Activated CD4-positive, alpha-beta T cell treated with anti-CD3 and anti-CD28 coated beads for 24 hours (primary cell): ENCODE measurements at places on chromosomes 7 and 10.

DNA sequence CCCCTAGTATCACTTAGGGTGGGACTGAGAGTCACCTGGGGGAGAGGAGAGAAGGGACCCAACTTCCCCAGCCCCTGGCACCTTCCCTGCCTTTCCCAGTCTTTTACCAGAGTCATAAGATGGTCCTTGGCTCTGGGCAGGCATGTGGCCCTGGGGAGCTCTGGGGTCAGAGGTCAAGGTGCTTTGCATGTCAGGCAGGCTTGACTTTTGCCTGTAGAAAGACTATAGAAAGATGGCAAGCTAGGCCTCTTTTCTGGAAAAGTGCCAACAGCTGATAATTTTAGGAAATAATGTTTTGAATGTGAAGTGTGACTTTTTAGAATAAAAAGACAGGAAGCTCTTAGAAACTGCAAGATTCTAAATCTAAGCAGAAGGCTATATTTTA, 67.5 kb downstream of the MKI67 start:
- no peak for DNase-seq

DNA sequence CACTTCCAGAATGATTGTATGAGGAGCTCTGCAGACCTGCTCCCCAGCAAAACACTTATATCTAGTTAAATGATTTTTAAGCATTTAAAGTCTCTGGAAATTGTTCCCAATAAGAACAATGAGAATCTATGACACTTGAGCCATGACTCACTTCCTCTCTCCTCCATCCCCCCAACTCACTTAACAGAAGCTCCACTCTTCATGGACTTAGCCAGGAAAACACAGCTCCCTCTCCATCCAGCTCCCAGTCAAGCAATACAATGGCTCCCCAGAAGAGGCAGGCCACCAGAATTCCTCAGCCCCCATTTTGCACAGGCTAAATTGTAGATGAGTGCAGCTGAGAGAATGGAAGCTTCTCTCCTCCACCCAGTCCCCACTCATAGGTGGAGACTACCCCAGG, 27.0 kb downstream of the AOC1 start:
- no peak for DNase-seq

GRCh38 chr7:4131063-4131462, 551.0 kb upstream of the FOXK1 start:
- no peak for DNase-seq

DNA sequence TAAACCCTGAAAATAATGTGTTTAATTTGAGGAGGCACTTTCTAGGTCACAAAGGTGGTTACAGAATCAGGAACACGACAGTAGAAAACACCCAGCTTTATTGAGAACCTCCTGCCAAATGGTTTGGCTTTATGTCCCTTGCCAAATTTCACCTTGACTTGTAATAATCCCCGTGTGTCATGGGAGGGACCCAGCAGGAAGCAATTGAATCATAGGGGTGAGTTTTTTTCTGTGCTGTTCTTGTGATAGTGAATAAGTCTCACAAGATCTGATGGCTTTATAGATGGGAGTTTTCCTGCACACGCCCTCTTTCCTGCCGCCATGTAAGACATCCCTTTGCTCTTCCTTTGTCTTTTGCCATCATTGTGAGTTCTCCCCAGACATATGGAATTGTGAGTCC, 193.8 kb upstream of the KLF6 start:
- no peak for DNase-seq

DNA sequence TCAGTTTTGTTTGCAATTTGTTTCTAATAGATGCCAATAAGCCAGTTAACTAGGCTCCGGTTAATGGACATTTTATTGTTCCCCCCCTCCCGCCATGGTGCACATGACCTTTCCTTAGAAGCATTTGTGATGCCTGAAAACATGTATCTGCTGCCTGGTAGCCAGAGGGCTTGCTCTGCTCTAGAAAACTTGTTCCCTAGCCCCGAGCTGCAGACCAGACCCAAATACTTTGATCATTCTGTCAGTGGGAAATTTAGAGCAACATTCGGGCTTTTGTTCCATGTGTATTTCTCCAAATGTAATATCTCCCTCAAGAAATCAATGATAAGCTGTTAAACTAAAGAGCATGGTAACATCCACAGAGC, 104.7 kb downstream of the EVX1 start:
- DNase-seq, result no peak

DNA sequence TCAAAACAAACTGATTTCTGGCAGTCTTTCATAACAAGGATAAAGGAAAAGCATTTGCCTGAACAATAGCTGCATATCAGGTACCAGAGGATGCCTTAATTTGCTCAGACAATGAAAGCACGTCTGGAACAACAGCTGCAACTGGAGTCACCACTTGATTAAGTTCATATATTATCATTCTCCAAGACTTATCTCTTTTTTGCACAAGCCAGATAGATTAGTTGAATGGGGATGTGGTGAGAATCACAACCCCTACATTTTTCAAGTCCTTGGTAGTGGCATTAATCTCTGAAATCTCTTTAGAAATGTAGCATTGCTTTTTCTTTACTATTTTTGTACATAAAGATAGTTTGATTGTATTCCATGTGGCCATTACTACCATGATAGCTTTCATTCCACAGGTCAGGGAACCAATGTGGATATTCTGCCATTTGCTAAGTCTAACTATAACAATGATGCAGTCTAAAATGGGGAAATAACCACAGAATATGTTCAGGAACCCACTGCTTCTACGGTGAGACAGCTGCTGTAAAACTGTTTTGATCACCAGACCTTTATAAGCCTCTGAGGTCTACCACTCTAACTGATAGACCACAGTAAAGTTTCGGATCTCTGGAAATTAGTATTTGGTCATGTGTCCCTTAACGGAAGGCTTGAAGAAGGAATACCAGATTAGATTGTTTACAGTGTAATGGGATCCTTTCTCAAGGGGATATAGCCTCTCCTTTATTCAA, 1176.2 kb downstream of the DNAJB9 start:
- DNase-seq, result no peak

GRCh38 chr10:114603948-114604347, 54.1 kb downstream of the ABLIM1 start:
- DNase-seq, result no peak

DNA sequence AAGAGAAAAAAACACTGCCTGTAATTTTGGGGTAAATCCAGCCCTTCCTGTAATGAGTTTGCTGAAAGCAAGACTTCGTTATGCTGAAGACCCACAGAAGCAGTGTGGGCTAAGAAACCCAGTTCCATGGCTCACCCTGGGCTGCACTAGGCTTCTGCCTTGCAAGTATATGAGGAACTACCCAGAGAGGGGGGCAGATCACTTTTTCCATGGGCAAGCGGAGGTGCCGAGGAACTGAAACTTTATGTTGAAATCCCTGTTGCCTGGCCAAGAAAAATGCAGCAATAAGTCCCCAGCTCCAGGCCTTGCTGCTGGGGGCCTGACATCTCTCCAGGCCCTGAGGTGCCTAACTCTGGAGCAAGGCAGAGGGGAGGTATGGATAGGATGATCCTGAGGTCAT, 8.5 kb downstream of the RASSF4 start:
- DNase-seq, result no peak

DNA sequence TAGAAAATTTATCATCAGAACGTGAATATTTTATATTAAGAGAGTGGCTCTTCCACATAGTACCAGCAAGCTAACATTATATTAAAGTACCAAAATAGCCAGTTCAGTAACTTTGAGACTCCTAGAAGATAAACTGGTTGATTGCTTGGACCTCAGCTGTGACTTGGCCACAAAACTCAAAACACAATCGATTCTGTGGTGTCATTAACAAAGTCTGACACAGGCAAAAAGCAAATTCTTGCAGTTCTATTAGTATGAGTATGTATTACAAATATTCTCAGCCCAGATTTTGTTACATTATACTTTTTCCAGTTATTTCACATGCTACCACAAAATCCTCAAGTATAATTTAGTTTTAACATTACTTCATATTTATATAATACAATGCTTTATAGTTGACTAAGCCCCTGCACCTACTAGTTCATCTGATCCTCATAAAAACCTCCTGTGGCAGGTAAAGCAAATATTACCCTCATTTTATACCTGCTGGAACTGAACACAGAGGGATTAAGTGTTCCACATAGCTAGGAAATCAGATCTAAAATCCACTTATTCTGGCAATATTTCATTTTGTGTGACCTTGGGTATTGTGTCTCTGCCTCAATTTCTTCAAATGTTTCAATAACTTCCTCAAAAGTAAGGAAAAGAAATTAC, 279.9 kb upstream of the MKLN1 start:
- DNase-seq, result no peak

DNA sequence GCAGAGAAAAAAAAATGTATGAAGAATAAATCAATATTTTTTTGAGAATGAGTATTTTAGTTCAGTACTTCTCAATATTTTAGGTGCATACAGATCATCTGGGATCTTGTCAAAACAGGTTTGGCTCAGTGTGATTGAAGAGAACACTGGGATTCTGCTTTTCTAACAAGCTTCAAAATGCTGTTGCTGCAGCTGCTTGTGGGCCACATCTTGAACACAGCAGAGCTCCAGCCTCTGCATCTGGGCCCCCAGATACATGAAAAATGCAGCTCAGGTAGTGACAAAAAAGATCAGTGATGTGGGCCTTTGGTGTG, 1177.1 kb upstream of the C7orf33 start:
- DNase-seq, result no peak

DNA sequence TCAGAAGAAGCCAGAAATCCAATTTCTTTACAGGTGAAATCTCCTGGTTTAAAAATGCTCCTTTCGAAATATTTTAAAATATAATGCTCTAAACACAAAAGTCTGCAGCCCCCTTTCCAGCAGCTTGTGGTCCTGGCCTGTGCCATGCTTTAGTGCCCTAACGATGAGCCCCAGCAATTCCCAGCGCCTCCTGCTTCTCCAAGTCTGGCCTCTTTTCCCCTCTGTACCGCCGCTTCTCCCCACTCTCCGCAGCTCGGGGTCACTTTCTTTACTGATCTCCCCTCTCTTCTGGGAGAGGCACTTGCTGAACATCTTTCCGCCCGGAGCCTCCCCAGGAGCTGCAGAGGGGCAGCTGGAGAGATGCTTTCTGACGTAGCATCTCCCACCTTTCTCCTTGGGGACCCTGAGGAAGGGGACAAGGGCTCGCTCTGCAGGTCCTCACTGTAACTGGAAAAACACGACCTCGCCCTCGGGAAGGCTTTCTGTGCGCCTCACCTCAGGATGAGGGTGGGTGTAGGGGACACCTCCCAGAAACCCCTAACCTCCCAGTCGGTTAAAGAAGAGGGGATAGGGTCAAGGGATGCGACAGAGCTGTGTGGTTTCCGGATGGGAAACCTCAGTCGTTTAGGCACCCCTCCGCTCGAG, 565 bp upstream of the INA start:
- no peak for DNase-seq

DNA sequence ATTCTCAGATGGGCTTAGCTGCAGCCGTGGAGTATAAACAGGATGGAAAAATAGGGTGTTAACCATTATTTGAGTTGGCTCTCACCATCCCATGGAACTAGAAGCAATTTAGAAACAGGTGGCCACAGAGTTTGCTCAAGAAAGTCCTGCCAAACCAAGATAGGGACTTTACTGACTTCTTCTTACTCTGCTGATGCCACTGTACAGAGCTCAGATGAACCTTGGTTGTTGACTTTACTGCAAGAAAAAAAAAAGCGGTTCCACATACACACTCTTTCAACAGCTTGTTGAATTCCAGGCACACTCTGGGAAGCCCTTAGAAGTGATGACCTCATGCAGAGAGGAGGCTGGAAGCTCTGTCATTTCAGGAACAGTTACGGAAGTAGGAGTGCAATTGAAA, 753.4 kb downstream of the NRG3 start:
- DNase-seq, result no peak
